CD14-positive monocyte (primary cell): ENCODE measurements at places on chromosomes 16 and 17.

DNA sequence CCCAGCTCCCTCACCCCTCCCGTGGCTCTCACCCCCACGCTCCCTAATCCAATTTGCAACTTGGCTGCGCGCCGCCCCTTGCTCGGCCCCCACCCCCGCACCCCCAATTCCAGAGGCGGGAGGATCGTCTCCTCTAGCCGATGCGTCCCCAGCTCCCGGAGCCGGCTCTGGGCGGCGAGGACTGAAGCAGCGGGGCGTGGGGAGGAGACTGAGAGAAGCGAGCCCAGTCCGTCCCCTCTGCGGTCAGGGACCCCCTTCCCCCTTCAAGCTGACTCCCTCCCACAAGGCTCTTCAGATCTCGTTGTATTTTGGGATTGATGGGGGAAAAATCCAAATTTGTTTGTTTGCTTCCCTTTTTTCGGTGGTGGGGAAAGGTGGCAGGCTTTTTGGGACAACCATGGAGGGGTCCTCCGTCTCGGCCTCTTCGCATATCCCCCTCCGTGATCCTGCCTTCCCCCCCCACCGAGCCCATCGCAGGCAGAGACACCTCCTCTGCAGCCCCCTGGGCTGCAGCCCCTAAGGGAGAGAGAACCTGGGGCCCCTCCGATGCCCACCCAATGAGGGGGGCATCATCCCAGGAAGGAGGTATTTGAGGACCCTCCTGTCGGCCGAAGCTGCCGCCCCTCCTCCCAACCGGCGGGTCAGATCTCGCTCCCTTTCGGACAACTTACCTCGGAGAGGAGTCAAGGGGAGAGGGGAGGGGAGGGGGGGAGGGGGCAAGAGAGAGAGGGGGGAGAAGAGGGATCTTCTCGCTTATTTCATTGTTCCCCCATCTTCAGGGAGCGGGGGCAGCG is 466 bp downstream of the NEUROD2 start:
- no peak for DNase-seq

DNA sequence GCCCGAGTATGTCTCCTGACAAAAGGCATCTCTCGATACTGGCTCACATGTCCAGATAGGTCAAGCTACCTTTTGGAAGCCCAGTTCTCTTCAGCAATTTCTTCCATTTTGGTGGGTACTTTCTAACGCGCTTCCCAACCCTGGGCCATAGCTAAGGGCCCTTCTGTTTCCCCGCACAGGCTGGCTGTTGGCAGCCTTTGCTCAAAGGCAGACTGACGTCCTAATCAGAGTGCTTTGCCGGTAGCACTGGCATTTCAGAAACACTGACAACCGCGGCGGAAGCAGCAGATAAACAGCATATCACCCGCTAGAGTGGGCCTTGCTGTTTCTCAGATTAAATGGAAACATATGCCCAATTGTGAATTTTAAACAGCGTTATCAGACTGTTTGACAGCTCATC is 49.3 kb upstream of the MPHOSPH6 start:
- DNase-seq = no peak

- DNase-seq = no peak
These were observed 25.5 kb upstream of the ZNF750 start for GRCh38 chr17:82865274-82865673.

DNA sequence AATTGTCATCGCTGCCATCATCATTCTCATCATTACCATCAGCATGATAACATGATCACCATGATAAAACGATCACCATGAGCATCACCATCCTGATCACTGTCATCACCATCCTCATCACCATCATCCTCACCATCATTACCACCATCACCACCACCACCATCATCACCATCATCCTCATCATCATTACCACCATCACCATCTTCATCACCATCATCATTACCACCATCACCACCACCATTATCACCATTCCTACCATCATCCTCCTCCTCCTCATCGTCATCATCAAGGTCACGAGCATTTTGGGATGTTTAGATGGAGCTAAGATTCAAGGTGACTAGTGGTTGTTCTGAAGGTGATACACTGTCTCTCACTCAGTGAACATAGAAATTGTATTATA is 221.0 kb downstream of the FOXL1 start:
- DNase-seq = no peak

DNA sequence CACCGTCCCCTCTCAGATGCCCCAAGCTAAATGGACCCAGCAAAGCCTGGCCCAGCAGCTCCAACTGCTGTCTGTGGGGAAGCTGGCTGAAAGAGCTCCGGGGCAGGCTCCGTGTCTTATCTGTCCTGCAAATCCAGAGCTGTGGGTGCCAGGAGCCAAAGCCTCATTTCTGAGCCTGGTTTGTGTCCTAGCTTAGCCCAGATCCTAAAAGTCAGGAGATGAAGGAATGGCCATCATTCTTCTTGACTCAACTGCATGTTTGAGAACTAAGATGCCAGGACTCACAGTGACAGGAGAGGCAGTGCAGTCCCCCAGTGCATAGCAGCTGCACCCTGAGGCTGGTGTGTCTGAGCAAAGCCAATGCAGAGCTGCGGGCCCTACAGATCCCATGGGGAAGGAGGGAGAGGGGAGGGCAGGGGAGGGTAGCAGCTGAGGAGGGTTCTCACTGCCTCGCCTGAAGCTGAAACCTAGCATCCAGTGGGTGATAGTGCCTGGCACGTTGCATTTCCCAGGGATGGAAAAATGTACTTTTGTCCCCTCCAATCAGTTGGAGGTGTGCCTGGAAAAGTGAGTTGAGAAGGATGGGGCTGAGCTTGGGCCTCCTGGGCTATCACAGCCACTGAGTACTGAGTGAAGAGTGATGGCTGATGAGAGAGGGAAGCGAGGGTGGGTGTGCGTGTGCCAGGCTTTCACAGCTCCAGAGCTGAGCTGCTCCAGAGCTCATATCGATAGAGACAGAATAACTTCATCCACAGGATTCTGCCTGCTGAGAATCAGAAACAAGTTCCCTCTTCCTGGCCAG is 24.5 kb upstream of the CD300E start:
- no peak for DNase-seq

DNA sequence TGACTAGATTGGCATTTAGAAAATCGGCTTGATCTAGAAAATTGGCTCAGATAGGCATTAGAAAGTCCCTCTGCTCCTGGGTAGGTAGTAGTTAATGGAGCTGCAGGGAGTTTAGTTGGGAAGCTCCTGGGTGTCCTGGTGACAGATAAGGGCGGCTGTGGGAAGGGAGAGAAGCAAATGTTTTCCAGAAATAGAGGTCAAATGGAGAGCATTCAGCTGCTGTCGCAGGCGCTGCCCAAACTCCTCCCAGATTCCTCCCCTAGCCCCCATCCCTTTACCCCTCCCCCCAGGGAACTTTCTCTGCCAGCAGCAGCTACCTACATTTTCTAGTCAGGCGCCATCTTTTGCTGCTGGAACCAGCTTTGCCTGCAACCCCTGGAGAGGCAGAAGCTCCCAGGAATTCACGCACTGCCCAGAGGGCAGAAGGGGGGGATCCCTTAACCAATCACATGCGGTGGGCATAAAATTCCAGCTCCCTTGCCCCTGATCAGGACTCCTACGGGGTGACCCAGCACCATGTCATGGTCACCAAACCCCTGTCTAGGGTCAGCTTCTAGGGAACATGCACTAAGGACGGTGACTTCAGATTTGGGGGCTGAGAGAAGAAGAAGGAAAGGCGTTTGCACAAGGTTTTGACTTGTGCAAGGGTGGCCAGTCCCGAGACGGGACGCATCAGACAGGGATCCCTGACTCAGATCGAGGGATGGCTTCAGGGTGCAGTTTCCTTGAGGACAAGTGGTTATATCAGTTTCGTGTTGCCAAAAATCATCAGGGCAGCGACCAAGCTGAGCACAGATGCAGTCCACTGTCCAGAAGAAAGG is 43.8 kb downstream of the SOCS1 start:
- DNase-seq = peak; percentile 41

DNA sequence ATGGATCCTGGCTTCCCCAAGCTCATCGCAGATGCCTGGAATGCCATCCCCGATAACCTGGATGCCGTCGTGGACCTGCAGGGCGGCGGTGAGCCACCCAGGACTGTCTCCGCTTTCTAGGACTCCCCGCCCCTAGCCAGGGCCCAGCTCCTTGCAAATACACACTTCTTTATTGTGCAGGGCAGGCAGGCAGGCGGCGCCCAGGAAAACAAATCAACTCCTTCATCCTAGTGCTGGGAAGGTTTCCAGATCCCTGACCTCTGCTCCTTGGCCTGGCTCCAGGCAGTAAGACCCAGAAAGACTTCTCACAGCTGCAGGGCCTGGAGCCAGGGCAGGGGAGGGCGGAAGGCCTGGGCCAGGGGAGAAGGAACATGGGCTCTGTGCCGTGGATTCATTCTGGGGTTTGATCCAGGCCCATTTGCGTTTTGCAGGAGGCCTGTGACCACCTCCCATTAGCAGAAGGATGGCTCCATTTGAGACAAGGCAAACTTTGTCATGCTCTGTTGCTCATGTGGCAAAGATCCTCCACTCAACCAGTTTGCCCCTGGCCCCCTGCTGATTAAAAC is 6.0 kb upstream of the LPCAT2 start:
- no peak for DNase-seq

DNA sequence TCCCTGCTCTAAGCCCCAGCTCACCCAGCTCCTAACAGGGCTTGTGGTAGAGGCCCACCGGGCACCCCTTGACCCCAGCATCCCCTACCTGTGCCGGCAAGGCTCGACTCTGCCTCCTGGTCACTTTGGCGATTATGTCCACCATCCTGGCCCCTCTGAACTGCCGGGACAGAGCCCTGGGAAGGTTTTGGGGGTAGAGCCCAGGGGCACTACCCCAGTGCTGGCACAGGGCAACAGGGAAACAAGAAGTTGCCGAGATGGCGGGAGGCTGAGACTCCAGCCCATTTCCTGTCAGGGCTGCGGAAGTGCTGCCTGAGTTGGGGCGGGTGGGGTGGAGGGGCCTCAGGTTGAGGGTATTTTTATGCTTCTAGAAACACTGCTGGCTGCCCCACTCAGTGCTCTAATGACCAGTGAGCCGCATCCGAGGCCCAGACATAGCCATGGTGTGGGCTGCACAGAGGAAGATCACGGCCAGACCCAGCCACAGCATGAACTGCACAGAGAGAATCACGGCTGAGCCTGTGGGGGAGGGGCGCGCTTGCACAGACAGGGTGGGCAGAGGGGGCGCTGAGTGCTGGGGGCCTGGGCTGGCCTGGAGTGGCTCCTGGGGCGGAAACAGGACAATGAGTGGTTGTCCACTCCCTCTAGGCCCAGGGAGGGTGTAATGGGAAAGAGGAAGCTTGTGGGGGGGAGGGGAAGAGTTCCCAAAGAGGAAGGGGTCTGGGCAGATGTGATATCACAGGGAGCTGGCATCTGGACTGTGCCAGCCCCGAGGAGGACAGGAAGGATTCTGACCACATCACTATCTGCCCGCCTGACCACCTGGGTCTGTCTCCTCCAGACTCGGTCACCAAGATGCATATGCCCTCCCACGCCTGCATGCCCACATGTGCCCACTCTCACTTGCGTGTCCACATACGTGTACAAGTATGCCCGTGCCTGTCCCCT is 22.3 kb downstream of the ARHGAP27 start:
- DNase-seq = peak; percentile 70

DNA sequence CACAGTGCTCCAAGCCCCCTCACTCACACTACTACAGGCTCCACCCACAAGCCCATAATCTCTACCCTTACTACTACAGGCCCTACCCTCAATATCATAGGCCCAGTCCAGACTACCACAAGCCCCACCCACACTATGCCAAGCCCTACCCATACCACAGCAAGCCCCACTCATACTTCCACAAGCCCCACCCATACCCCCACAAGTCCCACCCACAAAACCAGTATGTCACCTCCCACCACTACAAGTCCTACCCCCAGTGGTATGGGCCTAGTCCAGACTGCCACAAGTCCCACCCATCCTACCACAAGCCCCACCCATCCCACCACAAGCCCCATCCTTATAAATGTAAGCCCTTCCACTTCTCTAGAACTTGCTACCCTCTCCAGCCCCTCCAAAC is 13.8 kb downstream of the RIPOR1 start:
- DNase-seq = no peak

- DNase-seq = peak; percentile 58
These were observed 8.6 kb upstream of the KDM6B start for GRCh38 chr17:7825206-7825990.

DNA sequence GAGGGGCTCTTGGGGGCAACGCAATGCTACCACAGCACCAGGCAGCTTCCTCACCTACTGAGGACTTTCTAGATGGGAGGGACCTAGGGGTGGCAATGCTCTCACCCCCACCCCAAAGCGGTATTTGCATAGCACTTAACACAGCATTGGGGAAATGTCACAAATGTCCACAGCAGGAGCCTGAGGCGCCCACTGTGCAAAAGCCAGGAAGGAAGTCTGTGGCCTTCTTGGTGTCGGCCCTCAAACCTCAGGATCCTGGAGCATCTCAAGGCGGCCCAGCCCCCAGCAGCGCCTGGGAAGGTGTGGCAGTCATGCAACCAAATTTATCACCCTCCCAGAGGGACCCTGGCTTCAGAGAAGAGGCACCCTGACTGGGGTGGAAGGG is 45.3 kb downstream of the WNT3 start:
- no peak for DNase-seq

GRCh38 chr17:7423679-7424078 is 1.7 kb upstream of the SPEM2 start:
- DNase-seq = no peak

DNA sequence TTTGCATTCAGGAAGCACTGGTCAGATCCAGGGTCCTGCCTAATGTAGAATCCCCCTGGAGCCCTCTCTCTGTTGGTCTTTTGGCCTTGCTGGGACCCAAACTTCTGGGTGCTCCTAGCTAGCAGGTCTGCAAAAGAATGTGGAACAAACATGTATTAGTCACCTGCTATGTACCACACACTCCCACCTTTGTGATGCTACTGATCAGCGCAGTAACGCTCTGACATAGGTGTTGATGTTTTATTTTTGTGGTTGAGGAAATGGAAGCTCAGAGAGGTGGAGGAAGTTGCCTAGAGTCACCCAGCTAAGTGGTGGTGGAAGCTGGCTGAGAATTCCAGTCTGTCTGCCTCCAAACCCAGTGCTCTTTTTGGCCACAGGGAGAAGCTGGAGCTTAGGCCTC is 35.8 kb upstream of the LGALS9 start:
- DNase-seq = no peak

DNA sequence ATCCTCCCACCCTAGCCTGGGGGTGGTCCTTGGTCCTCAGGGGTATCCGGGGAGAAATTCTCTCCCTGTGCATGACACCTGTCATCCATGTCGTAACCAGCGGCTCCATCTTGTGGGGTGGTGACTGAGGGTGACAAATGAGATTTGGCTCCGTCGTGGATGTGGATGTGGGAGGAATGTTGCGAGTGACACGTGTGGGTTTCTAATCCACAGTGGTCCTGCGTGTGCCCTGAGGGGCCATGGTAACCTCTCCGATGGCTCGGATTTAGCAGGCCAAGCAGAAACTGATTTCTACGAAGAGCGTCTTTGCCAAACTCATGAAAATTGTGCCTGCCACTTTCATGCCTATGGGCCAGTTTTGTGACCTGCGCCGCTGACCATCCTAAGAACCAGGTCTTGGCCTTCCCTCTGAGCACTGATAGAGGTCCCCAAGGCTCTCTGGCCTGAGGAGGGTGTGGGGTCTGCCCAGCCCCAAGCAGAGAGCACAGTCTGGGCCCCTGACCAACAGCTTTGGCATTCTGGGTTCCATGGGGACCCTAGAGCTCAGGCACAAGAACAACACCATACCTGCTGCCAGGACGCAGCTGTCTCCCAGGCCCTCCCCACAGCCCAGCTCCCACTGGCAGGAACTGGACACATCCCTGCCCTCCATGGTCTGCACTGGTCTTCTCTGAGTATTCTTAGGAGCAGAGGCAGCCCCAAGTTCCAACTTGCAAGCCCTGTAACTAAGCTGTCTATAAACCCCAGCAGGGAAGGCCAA is 79.0 kb downstream of the AMFR start:
- no peak for DNase-seq

- DNase-seq = peak; percentile 17
These were observed 55.5 kb downstream of the SYT17 start for GRCh38 chr16:19223235-19224170.
